ENCODE measurements at places on chromosomes 5 and 9.

DNA sequence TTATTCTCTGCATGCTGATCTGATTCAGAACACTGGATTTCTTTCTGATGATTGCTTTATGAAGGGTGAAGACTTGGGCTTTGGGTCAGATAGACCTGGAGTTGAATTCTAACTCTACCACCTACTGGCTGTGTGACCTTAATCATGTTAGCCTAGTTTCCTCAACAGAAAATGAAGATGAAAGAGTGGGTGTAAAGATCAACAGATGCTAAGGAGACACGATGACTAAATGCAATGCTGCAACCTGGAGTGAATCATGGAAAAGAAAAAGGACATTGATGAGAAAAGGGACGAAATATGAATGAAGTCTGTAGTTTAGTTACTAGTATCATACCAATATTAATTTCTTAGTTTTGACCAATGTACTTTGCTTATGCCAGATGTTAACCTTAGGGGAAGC lies 27.8 kb upstream of the DENND1A start:
- DNase-seq: no peak

- DNase-seq: peak; percentile 49
Measured at GRCh38 chr5:169302491-169303118, 1.7 kb upstream of the SLIT3 start.

DNA sequence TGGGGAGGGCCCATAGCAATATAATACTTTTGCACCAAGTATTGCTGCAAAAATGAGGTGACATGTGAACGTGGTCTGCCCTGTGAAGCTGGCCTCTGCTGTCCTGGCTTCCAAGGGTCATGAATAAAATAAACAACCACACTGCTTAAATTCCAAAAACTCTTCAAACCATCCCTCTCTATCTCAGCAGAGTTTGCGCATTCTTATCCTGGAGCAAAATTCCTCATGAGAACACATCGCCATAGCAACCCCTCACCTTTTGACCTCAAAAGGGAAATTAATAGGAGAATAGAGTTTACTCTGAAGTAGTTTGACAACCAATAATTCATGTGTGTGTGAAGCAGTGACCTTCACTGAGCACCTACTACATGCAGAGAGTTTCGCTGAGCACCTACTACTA lies 342.9 kb downstream of the SPOCK1 start:
- DNase-seq: no peak

DNA sequence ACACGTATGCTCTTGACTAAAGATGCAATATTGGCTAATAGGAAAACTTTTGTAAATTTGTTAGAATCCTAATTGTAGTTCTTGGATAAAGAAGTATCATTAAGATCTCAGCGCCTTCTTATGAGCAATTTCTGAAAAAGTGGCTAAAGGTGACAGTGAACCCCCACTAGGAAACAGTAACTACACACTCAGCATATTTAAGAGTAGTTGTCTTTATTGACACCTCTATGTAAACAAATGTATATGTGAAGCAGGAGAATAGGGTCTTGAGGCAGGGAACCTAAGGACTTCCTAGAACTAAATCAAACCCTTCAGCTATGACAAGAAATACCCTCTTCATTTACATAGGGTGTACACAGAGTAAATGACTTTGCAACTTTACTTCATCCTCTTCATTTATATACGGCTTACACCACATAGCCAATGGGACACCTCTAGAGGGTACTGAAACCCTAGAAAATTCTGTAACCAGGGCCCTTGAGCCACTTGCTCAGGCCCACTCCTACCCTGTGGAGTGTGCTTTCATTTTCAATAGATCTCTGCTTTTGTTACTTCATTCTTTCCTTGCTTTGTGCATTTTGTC lies 2.8 kb downstream of the NIPSNAP3A start:
- no peak for DNase-seq

DNA sequence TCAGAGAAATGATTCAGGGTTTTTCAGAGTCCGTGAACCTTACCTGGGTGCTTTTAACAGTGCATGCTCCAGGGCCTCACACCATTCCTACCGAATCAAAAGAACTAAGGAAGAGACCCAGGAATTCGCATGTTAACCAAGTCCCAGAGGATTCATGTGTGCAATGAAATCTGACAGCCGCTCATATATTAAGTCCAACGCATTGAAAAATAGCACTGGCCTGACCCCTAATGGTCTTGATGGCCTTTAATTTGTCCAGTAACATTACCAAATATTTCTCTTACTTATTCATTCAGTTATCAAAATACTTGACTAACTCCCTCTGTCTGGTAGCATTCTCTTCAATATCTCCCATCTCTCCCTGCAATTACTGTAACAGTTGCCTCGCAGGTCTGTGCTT lies 55.0 kb upstream of the MARCHF11 start:
- DNase-seq: no peak

DNA sequence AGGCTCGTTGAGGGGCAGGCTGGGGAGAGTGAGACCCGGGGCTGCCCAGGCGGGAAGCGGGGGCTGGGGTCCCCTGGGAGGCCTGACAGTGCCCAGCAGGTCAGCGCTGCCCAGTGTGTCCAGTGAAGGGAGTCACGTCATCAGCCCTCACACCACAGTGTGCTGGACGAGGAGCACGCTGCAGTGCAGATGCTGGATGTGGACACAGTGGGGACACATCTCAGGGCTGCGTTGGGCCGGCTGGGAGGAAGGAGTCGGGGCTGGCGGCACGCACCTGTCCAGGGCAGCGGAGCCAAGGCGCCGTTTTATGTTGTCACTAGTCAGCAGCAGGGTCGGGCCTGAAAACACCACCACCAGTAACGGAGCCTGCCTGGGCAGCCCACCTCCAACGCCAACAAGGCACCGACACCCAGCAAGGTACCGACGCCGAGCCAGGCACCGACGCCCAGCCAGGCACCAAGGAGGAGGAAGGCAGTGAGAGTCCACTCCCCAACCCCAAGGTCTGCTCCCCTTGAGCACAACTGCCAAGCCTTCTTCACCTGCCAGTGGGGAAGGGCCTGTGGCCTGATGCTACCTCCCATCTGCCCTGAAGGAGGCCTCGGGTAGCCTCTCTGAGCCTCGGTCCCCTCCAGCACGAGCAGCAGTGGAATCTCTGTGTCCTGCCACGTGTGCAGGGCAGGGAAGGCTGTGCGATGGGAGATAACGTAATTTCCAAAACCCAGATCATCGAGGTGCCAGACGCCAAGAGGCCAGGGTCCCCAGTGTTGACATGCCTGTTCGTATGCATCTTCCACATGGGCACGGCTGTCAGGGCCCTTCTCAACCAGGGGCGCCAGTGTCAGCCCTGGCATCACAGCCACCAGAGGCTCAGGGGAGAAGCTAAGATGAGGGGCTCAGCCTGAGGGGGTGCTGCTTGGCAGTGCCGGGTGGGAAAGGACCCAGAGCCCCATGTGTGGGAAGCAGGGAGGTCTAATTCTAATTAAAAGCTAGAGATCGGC lies 21.9 kb upstream of the NSMF start:
- DNase-seq: no peak

DNA sequence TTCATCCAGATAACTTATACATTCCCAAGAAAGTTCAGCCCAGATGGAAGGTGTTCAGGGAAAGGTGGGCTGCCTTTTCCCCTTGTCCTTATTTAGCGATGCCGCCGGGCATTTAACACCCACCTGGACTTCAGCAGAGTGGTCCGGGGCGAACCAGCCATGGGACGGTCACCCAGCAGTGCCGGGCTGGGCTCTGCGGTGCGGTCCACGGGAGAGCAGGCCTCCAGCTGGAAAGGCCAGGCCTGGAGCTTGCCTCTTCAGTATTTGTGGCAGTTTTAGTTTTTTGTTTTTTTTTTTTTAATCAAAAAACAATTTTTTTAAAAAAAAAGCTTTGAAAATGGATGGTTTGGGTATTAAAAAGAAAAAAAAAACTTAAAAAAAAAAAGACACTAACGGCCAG lies 4.0 kb upstream of the PHYHD1 start:
- DNase-seq: no peak

DNA sequence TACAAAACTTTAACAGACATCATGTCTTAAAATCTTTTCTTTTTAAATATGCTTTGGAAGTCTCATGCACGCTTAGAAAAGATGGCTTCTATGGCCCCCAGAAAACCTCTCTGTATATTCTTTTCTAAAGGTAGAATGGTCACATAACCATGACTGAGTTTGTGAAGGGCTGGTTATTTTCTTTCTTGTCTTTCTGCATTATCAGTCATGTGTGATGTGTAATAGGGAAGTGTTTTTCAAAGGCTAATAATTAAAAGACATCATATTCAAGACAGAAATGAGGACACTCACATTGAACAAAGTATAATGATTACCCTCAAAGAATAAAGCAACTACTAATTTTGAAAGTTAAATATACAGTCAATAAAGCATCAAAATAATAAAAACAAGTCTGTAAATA lies 253.4 kb downstream of the TRPM3 start:
- no peak for DNase-seq

DNA sequence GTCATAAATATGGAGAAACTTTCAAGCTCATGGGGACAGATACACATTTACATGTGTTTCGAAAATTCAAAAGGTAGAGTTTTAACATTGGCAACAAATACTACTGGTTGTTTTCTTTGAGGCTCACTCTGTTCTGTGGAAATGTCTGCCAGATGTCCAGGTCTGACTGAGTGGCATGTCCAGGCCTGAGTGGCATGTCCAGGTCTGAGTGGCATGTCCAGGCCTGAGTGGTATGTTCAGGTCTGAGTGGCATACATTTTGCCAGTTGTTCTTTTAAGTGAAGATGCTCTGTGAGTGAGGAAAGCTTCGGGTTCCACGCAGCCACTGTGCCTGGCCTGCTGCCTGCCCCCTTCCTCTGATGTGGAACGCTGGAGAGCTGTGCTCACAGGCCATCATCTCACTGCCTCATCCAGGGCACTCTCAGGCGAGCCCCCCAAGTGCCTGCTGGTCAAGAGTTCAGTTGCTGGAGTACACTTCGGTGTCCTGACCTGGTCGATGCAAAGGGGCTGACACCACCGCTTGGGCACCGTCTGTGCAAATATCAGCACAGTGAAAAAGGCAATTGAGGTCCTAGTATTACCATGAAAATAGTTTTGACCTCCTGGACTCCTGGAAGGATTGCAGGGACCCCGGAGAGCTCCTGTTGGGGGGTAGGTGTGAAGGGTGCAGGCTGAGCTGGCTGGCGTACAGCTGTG lies 89.9 kb downstream of the EHMT1 start:
- no peak for DNase-seq

GRCh38 chr9:83986195-83986594 lies 5.6 kb downstream of the RMI1 start:
- no peak for DNase-seq

GRCh38 chr5:73218552-73219171 lies 45.7 kb downstream of the TMEM174 start:
- peak; percentile 12 for DNase-seq

DNA sequence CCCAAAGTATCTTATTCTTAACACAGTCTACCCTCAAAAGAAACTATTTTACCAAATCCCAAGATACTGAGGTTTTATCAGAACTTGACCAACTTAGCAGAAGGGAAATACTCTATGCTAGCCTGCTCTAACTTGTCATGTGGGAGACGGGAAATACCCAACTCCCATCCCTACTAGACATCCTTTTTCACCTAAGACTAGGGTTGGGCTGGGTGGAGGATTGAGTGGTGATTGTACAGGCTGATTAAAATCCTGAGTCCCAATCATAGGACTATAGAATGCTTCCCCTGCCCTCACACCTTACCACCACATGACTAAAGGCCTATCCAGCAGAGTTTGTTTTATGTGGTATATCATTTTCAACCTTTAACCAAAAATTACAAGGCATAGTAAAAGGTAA lies 786.5 kb downstream of the TAF11L14 start:
- no peak for DNase-seq

GRCh38 chr5:89628876-89629635 lies 746.1 kb upstream of the MEF2C start:
- no peak for DNase-seq

- no peak for DNase-seq
Measured at GRCh38 chr5:180343110-180343830, 9.9 kb downstream of the GFPT2 start.

- no peak for DNase-seq
Measured at GRCh38 chr9:113399646-113400200, 1.4 kb downstream of the ALAD start.

DNA sequence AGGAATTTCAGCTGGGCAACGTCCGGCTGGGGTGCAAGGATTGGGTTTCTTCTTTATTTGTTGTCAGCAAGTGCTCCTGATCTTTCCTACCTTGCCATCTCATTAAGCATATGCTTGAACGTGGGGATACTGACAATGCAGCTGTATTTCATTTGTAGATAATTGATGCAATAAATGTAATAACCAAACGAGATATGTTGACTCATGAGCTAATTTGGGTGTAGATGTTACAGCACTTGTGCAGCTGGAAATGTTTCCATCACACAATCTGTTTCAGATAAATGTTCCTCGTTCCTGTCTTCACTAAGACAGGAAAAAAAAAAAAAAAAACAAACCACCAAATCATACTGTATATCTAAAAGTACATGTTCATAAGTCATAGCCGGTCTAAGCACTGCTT lies 123.8 kb downstream of the DMRT2 start:
- DNase-seq: no peak

- DNase-seq: no peak
Measured at GRCh38 chr5:143601917-143602333, 198.4 kb upstream of the NR3C1 start.

- DNase-seq: no peak
Measured at GRCh38 chr5:592158-592557, 20.0 kb upstream of the CEP72 start.

- no peak for DNase-seq
Measured at GRCh38 chr5:173229382-173229959, 5.5 kb downstream of the NKX2-5 start.

GRCh38 chr9:127090341-127090985 lies 32.0 kb downstream of the ANGPTL2 start:
- no peak for DNase-seq

- DNase-seq: no peak
Measured at GRCh38 chr5:87361031-87361445, 51.7 kb downstream of the CCNH start.

All from DMS 273 treated with DMSO at 0.1 percent for 48 hours (cell line).